ENCODE measurements at places on chromosomes 2 and 18. TPM values are rescaled to one million over a fixed set of nuclear protein-coding genes. Genes with fewer than 3 reads are reported as not detected.

Gene TUBB8B
- total RNA-seq: not detected

Gene DPYSL5
- not detected for total RNA-seq

Gene CHRNG
- total RNA-seq: not detected

Gene PRKAG3
- total RNA-seq: not detected

Gene ADD2
- 9.5 TPM for total RNA-seq

Gene DCDC2C
- total RNA-seq: not detected

Gene SP100
- 257 TPM for total RNA-seq

Gene PLEK
- 0.25 TPM for total RNA-seq

Gene C2orf15
- 0.39 TPM for total RNA-seq

Gene FHOD3
- total RNA-seq: 13.1 TPM

Gene NEB
- total RNA-seq: not detected

Gene CFAP53
- total RNA-seq: 0.15 TPM
